Inflammatory macrophage treated with lipopolysaccharide for 1 hour (primary cell): ENCODE measurements at places on chromosomes 3 and 15.

DNA sequence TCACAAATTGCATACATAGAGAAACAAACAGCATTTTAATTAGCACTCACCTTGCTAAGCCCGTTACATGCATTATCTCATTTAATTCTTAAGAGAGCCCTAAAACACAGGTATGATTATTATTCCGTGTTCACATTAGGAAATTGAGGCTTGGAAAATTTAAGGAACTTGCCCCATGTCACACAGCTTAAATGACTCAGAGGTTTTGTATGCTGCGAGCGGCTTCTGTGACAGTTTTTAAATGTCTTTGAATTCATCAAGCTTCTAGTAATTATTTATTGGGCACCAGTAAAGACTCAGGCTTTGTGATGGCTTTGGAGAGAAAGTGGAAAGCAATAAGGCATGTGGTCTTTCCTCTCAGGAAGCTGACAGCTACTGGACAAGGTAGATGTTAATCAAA lies 166.7 kb upstream of the THBS1 start:
- peak; percentile 39 for DNase-seq

- DNase-seq: no peak
Measured at GRCh38 chr3:32440611-32441350, 49.1 kb downstream of the CMTM7 start.

- no peak for DNase-seq
Measured at GRCh38 chr3:112115161-112115739, 17.8 kb downstream of the GCSAM start.

DNA sequence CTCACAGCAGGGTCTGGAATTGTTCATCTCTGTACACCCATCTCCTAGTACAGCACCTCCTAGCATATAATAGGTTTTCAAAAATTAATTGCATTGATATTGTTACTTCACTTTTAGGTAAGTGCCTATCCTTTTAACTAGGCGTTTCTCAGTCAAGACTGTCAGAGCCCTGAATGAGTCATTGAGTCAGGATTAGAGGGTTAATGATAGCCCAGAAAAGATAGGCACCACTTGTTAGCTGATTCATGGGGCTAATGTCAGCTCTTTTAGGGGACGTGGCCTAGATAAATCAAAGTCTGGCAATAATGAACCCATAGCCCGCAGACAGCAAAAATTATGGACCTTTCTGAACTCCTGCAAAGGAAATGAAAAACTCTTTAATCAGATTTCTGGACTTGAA lies 42.9 kb downstream of the TIMP4 start:
- no peak for DNase-seq

DNA sequence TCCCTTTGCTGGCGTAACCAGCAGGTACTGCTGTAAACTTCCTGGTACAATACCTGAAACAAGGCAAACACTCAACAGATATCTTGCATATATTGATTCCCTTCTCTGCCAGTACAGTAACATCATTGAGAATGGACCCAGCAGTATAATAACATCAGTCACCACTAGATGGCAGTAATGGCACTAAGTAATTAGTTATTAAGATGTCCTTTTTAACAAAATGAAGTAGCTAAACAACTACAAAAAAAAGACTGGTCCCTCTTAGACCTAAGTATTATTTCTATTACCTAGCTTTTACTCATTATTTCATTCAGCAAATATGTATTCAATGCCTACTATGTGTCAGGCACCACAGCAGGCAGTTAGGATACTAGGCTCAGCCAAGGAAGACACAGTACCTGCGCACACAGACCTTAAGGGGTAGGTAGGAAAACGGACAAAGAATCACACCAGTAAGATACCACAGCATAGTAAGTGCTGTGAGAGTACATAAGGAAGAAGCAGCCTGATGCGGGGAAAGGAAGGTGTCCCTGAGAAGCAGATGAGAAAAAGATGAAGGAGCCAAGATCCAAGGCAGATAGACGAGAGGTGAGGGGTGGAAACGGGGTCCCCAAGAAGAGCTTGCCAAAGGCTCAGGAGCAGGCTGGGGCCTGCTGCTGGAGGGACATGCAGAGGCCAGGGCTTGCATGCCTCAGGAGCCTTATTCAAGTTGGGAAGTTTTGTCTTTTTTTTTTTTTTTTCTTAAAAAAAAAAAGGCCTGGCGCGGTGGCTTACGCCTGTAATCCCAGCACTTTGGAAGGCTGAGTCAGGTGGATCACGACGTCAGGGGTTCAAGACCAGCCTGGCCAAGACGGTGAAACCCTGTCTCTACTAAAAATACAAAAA lies 102.7 kb upstream of the CHD2 start:
- DNase-seq: peak; percentile 98

GRCh38 chr3:46490338-46491084 lies 7.3 kb upstream of the RTP3 start:
- DNase-seq: no peak

- DNase-seq: no peak
Measured at GRCh38 chr3:124057420-124057819, 65.5 kb upstream of the ROPN1 start.

DNA sequence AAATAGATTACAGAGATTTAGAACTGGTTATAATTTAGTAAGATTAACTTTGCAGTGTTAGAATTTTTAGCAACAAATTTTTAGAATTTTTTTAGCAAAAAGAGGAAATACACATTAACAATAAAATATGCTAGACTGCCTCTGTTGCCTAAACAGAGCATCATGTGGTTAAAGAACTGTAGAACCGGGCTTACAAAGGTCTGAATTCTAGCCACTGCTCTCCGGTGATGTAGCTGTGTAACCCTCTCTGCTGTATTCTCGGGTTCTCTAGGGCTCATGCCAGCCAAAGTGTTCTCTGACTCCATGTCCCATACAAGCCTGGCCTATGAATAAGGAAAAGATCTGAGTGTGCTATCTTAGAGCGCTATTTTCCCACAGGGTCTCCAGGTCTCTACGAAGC lies 2.9 kb upstream of the P2RY12 start:
- DNase-seq: no peak

DNA sequence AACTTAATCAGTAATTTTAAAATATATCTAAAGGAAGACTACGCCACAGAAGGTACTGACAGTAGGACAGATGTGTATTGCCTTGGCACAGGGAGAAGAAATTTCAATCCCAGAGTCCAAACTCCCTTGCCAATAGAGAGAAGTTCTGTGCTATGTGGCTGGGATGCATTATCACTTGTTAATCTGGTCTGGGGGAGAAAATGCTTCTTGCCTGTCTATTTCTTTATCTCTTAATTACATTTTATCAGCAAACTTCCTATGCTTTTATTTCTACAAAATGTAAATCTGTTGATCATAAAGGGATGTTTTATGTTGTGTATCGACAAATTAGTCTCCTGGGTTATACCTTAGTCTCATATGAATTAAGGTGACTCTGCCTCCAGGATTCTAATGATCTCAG lies 21.7 kb downstream of the RBMS3 start:
- DNase-seq: no peak

- no peak for DNase-seq
Measured at GRCh38 chr3:102000620-102001209, 151.4 kb downstream of the NFKBIZ start.

GRCh38 chr3:25142609-25143355 lies 285.3 kb upstream of the RARB start:
- DNase-seq: no peak

DNA sequence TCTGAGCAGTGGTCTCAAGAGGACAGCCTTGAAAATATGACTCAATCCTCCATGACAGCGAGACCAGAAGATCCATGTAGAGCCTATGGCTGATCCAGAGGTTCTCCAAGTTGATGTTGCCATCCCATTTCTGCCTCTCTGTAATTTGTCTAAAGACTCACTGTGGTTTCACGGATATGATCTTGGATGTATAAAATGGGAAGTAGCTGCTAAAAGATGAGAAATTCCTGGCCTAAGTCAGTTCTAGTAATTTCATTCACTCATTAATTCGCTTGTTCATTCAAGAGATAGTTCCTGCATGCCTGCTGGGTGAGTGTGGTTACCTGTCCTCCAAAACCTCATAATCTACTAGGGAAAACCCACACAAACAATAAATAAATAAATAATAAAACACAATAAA lies 145.9 kb downstream of the TNIK start:
- no peak for DNase-seq

DNA sequence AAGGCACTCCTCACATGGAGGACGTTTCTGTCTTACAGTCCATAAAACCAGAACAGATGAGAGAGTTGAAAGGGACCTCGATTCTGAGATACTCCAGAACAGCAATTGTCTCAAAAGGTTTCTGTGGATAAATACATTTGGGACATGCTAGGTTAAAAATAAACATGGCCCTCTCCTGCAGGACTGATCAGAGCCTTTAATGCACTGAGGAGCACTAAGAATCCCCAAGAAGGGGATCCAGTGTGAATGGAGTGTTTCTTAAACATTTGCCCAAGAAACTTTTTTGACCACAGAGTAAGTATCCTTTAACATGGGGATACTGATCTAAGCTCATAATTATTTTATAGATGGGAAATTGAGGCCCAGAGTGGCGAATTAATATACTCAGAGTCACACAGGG lies 223.4 kb downstream of the XXYLT1 start:
- DNase-seq: no peak

- no peak for DNase-seq
Measured at GRCh38 chr15:39022532-39023305, 458.1 kb upstream of the RASGRP1 start.
